NCI-H526 (cell line): ENCODE measurements at places on chromosomes 1 and 21.
A peak's percentile ranks its signal among the peaks of the same experiment; 100 is the strongest.

DNA sequence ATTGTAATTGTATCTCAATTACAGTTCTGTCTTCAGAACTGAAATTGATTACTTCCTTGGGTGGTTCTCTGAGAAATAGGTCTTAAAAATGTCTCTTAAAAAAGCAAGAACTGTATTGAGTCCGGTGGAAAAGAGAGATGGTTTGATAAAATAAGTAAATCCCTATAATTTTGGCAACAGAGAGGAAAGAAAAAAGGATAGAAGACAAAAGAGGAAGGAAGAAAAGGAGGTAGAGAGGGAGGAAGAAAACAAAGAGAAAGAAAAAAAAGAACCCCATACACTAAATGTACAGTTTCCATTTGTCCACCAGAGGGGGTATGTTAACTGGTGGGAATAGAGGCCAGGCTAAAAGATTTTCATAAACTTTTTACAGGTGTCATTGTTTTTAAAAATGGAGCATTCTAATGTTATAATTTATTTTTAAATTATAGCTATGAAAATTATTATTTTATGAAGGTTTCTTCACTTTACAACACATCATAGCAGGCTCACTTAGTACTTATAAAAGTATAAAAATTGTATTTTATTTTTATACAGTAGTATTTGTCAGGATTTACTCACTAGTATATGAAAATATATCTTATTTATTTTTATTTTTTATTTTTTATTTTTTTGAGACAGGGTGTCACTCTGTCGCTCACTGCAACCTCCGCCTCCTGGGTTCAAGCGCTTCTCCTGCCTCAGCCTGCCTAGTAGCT, 2.1 kb upstream of the UBE2T start:
- DNase-seq, result peak; percentile 62

GRCh38 chr1:7335224-7335879, 435.7 kb upstream of the VAMP3 start:
- DNase-seq, result peak; percentile 62

DNA sequence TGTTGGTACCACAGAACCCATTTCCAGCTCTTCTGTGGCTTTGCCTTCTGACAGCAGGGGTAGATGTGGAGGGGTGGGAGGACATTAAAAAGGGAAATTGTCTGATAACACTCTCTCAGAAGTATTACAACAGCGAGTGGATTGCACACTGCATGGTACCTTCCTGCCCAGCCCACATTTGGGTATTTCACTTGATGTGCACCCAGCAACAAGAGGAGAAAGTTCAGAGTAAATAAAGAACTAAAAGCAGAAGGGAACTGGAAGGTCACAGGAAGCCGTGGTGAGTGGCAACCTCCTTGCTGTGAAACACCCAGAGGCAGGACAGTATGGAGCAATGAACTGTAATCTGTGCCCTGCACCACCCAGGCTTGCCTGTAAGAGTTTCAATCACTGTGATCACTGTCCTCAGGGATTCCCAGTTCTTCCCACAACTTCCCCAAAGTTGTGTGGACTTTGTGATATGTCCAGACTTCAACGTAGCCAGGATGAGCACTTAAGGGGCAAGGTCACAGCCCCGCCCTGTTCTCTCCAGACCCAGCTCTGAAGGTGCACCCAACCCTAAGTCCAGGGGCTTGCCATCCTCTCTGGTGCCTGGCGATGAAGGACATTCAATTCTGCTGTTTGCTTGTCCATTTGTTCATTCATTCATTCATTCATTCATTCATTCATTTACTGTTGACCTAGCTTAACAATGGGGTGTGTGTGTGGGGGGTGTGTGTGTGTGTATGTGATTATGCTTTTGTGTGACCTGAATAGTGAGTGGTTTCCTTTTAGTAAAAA, 18.7 kb upstream of the F5 start:
- DNase-seq, result no peak

DNA sequence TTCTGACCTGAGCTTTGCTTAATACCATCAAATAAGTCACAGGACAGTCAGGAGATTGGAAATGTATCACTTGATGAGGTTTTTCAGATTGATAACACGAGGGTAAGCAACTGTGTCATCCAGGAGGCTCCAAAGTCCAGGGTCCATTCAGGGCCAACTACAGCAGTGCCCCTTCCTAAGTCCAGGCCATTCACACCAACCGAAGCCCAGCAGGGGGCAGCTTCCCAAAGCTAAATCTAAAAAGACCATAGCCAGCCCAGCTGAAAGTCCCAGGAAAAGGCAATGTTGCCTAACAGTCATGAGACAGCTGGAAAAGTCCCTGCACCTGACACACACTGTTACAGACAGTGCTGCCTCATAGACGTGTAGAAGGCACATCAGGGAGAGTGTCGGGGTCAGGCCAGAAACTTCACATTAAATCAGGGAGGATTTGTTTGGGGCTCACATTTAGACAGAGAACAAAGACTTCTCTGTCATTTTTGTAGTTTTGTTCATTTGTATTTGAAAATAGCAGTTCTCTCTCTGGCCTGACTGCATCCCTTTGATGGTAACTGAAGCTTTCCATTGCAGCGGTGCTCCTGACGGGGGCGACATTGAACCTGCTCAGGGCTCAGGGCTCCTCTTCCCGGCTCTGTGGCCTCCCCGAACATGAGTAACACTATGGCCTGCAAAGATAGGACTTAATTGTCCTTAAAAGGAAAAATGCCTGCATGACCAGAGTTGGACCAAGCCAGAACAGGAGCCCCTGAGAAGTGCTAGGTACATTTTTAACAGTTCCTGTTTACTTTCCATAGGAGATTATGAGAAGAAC, 200.4 kb downstream of the NRIP1 start:
- DNase-seq, result peak; percentile 48

DNA sequence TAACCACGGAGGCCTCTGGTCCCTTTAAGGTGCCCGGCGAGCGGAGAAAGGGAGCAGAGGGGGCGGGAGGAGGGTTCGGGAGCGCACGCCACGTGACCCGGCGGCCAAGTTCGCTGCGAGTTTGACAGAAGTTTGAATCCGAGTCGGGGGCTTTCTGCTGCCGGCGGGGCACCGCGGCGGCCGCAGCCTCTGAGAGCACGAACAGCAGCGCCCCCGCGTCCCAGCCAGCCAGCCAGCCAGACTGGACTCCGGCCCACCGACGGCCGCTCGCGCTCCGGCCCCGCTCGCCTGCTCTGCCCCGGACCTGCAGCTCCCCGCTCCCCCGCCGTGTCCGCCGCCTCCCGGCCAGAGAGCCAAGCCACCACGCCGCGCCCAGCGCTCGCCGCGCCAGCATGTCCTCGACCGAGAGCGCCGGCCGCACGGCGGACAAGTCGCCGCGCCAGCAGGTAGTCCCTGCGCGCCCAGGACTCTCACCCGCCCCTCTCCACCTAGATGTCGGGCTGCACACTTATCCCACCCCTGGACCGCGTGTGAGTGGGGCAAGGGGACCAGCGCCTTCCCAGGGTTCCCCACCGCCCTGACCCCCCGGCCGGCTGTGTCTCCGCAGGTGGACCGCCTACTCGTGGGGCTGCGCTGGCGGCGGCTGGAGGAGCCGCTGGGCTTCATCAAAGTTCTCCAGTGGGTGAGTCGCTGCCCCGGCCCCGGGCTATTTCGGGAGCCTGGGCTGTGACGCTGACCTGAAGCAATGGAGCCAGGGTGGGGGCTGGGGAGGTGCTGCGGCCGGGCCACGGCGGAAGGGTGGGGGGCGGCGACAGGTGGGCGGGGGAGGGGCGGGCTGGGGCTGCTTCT, at the start of gene SYPL2:
SYPL2 (plus strand) TSS at position 95 of the 849 bp plus-strand sequence; CDS start at position 393, 298 bp downstream.
- peak; percentile 41 for DNase-seq

- DNase-seq, result no peak
Observed at GRCh38 chr1:8139941-8140340, 113.8 kb upstream of the ERRFI1 start.

DNA sequence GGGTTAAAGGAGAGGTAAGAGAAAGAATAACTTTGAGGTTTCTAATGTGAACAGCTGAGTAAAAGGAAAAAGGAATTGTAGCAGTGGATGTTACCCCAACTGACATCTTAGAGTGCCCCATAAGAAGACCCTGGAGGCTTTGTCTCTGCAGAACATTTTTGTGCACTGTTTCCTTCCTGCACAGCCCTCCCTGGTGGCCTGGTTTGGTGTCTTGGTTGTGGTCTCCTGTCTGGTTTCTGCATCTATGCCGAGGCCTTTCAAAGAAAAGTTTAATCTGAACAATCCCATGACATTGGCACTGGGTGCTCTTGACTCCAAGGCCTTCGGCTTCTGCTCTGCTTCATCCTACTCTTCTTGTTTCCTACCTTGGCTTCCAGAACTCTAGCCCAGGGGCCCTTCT, 57.8 kb downstream of the RHOU start:
- no peak for DNase-seq

DNA sequence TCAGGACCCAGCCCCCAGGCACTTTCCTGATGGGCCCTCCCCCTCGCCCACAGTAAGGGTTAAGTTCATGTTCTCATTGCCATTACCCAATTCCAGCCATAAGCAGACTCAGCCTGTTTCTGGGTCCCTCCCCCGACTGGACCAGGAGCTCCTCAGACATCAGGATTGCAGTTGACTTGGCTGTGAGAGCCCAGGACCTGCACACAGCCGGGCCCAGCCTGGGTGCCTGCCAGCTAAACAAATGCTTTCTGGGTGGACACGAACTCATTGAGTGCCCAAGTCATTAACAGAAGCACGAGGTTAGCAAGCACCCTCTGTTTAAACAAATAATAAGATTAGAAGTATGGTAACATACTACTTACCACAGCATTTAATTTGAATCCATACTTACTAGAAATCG, 147.9 kb upstream of the POU3F1 start:
- DNase-seq, result no peak

DNA sequence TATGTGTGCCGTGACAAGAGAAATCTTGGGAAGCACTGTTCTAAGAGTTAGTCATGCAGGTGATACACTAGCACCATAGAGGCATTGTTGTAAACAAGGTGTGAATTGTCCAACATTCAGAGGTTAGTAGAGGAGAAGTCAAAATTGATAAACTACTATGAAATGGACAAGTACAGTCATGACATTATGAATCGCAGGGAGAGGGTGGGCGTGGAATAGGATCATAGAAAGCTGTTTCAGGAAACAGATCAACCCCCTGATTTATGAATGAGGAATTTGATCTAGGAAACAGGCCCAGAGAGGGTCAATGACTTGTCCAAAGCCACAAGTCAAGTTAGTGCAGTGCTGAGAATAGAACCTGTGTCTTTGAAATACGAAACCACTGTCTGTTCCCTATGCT, 58.5 kb upstream of the LAX1 start:
- no peak for DNase-seq

DNA sequence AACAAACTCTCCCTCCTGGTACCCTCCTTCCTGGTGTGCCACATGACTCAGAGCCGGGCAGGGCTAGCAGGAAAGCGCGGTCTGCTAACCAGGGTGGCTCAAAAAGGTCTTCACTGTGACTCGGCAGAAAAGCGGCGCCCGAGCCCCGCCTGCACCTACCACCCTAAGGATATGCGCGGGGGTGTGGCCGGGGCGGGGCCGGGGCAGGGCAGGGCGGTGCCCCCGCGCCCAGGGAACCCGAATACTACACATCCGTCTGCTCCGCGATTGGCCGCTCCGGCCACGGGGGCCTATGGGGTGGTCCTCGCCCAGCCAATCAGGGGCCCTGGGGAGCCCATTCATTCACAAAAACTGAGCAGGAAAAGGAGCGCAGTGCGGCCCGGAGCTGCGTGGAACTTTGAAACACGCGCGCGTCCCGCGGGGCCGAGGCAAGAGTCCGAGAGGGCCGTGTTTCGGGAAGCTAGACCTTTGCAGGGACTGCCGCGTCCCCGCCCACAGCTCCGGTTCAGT, 1.7 kb downstream of the LRP8 start:
- DNase-seq, result peak; percentile 82

DNA sequence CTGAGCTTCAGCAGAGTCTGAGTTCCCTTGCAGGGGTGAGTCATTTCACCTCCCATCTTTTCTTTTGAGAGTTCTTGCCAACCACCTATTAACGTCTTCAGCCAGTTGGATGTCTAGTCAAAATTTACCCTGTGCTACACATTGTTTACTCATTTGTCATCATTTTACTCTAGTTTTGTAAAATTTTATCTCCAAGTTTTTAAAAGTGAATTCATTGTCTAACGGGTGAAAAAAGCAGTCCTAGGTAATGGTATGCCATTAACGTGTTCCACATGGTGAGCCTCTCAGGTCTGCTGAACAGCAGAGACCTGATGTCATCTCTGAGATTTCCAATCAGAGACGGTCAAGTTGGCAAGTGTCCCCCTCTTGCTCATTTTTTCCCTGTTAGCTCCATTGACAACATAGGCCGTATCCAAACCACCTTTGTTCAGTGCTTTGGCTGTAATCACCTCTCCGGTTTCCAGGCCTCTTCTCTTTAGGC, 85.4 kb downstream of the TBX15 start:
- no peak for DNase-seq

DNA sequence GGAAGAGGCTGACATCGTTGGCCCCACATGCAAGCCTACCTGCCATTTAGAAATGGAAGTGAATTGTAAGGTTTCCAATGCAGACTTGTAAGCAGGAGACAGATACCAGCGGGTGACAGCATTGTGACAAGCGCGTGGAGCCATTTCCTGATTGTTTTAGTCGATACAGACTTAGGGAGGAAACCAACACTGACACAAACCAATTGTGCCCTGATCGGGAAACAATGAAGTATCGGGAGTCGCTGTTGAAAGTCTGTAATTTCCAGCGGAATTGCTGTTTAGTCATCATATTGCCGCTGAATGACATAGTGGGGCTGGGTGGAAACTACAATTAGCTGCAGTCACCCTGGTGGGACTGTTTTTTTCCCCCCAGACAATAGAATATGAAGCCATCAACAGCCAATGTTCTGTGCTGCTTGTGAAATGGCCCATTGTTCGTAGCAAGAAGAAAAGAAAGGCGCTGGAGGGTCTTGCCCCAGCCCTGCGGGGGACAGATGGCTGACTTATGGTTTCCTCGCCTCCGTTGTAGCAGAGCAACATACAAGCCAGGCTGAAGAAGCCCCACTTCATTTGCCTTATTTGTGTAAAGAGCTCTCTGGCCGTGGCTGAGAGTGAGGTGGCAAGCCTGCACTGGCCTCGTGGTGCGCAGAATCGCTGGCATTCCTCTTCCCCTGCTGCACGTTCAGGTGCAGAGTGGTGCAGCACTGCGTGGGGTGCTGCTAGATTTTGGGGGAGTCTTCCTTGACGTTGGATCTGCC, 462.7 kb downstream of the CAMTA1 start:
- DNase-seq, result no peak

DNA sequence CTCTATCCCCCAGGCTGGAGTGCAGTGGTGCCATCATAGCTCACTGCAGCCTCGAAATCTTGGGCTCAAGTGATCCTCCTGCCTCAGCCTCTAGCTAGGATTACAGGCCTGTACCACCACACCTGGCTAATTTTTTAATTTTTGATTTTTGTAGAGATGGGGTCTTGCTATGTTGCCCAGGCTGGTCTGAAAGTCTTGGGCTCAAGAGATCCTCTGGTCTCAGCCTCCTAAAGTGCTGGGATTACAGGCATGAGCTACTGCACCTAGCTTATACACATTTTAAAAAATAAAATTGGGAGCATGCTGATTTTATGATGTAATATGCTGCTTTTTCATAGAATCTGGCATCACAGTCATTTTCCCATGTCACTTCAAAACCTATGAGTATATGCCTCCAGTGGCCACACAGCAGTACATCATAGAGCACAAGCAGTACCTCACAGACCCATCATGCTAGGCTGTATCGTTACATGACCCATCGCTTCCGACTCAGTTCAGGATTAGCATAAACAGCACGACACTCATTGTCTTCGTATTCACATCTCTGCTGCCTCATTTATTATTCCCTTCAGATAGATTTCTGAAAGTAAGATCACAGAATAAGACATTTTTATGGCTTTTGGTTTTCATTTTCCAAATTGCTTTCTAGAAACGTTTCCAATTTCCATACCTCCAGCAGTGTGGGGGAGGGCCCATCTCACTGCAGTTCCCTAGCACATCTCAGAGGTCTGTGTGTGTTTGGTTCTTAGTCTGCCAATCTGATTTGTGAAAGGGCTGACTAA, 35.9 kb upstream of the CCSAP start:
- DNase-seq, result no peak

- DNase-seq, result no peak
Observed at GRCh38 chr1:218482683-218483082, 137.5 kb downstream of the TGFB2 start.
